ENCODE measurements at places on chromosomes 1 and 21.
A peak's percentile ranks its signal among the peaks of the same experiment; 100 is the strongest.

GRCh38 chr1:39462074-39462473 lies 29.4 kb upstream of the BMP8A start:
- DNase-seq, result no peak

DNA sequence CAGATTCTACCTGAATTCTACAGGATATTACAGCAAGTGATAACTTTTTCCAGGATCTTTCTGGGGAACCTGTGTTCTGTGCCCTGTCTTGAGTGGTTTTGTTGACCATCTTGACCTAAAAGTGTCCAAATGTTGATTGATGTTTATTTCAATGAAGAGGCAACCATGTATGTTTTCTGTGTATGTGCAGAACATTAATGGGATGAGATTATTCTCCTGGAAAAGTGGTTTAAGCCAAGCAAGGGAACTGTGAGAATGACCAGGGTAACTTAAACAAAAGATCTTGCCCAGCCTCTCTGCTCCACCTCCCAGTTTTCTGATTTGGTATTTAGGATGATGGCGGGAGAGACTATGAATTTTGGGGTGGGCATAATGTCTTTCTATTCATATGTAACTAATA lies 1.0 kb upstream of the SAMD13 start:
- no peak for DNase-seq

DNA sequence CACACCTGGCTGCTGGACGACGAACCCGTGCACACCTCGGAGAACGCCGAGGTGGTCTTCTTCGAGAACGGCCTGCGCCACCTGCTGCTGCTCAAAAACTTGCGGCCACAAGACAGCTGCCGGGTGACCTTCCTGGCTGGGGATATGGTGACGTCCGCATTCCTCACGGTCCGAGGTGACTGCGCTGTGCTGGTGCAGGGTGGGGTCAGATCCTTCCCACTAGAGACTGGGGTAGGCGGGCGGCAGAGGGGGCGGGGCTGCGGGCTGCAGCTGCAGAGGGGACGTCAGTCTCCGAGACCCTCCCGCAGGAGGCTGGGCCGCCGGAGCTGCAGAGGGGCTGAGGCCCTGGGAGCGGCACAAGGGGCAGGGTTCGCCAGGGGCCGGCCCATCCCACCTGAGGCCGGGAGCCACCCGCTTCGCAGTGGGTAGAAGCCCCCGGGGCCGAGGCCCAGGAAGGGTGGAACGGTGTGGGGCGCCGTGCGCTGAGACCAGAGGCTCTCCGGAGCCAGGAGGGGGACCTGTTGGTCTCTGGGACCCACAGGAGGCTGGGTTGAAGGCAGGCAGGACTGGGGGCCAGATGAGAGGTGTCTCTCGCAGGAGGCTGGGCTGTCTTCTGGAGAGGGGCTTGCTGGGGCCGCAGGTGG lies 90.6 kb downstream of the TRIM11 start:
- no peak for DNase-seq

DNA sequence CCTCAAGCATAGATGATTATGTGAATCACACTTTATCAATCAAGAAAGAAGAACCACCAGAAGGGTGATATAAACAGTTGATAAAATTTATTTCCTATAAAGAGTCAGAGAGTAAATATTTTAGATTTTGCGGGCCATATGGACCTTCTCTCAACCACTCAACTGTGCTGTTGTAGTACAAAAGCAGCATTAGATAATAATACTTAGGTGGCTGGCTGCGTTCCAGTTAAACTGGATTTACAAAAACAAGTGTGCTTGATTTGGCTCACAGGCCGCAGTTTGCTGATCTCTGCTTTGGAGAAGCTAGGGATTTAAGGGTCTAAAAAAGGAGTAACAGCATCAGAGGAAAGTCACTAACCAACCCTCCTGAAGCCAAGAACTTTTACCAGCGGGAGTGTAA lies 1406.0 kb downstream of the KCNT2 start:
- no peak for DNase-seq

DNA sequence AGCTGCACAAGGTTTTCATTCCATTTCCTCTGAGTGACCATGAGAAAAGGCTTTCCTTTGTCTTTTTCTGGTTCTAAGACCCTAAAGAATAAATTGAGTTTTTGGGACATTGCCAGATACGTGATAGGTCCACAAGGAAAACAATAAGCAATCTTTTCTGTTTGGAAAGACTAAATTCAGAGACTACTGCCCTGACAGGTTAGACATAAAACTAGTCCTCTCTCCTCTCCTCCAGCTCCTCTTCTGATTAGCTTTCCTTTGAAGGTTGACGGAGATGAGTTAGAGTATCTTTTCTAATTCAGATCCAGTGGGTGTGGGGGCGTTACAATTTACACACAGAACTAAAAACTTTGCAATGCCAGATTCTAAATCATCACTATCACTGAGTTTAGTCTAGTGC lies 57.8 kb upstream of the C1orf53 start:
- DNase-seq, result no peak

DNA sequence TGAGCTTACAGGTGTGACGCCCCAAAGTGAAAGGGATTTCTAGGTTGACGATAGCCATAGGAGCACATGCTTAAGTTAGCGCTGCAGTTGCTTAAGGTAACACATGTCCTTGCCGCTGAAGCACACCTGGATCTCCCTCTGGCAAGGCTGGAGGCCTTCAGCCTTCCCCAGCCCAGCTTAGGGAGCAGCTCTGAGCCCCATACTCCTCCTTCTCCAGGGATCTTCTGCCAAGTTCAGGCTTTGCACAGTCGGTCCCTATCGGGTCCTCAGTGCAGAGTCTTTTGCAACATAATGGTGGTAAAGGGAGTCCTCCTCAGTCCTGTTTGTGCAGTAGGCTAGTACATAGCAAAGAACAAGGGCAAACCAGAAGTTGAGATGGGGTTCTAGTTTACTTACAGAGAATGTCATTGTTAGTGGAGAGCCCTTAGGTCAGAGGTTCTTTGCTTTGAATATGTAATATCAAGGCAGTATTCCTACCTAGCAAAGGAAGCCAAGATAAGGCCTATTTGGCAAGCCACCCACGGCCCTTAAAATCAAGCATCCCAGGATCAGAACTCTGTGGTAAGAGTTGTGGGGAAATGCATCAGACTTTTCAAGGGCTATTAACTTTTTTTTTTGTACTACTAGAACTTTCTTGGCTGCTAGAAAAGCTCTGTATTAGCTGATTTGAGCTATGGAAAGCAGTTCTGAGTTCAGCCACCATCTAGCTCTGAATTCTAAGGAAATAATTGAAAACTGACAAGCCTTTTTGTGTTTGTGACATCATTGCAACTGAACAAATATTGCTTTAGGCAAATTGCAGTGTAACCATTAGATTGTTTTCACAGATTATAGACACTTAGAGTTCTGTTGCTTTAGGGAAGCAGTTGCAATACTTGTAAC lies 1.4 kb downstream of the EVA1C start:
- no peak for DNase-seq

DNA sequence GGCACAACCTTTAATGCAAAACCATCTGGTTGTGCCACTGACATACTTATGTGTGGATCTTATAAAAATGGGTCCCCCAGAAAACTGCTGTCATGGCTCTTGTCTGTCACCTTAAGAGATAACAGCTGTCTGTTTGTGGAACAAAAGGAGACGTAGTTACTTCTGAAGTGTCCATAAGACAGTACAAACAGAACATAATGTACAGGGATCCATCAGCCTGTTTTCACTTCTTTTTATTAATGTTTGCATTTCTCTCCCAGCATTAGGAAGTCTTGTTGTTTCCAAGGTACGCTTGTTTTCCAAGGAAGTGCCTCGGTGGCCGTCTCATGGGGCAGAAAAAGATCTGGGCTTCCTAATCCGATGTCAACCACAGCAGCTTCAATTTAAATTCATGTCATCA lies 11.2 kb upstream of the ST6GALNAC5 start:
- DNase-seq, result no peak

DNA sequence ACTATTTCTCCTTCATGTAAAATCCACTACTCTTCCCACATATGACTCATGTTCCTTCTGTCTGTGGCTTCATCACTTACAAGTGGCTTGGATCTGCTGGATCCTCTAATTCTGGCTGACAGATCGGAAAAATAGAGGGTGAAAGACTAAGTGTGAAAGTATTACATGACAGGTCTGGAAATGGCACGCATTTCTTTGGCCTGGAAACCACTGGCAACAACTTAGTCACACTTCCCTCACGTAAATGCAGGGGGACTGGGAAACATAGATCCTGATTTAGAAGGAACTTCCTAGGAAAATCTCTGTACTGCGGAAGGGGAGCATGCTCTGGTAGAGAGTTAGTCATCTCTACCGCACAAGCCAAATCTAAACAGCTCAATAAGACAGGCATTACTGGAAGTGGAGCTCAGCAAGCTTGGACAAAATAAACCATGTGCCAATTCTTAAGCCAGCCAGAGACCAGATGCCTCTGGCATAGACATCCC lies 305.4 kb upstream of the PTBP2 start:
- no peak for DNase-seq

GRCh38 chr1:27099587-27100334 lies 55.2 kb downstream of the SLC9A1 start:
- no peak for DNase-seq

DNA sequence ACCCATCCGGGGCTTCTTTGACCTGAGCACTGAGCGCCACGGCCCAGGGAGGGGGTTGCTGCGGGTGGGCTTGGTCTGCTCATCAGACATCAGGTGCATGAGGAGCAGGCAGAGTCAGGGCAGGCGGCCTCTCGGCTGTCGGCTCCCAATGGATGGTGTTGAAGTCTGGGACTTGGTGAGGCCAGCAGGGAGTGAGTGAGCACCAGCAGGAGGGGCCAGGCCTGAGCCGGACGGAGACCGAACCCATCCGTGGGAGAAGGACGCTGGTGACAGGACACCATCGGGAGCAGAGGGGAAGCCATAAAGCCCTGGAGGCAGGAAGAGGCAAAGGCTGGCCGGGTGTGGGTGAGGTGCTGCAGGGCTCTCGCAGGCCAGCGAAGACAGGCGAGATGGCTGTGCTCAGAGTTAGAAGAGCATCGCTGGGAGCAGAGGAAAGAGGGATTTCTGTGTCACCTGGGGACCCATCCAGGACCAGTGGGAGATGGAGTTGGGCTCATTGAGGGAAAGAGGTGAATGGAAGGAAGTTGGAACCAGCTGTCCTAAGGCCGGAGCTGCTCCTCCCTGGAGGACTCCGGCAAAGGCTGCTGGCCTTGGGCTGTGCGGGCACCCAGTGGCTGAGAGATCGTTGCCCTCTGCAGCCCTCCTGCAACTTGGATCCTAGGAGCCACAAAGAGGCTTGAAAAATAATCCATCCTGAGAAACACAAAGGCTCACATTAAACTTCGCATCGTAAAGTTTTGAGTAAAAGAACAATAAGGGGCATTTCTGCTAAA lies 49.9 kb downstream of the PDE9A start:
- no peak for DNase-seq

DNA sequence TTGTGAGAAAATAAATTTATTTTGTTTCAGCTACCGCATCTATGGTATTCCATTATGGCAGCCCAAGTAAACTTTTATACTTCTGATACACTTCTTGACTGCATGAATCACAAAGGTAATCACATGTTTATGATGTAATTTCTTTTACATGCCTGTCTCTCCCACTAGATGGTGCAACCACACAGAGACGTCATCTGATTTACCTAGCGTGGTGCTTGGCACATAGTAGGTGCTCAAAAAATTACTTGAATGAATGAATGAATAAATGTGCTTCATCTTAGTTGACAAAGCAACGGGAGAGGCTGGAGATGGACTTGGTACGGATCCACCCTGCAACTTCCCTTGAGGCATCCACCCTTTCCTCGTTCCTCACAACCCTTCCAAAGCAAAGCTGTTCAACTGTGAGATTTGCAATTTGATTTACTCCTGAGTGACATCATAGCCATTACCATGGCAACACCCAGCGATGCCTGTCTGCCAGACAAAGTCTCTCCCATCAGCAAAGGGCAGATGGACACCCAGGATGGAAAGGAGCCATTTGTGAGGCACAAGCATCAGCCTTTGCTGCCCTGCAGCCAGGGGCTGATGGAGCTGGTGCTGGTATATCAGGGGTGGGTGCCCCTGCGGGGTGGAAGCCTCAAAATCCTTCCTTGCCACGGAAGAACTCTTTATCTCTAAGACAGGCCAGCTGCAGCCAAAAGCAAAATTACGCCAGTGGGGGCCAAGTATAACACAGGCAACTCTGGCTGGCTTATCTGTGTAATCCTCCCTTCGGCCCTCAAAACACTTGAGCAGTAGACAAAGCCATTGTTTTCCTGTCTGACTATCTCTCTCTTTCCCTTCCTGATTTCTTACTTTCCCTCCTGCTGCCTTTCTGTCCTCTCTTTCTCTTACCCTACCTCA lies 18.9 kb upstream of the VWA5B1 start:
- DNase-seq, result no peak

DNA sequence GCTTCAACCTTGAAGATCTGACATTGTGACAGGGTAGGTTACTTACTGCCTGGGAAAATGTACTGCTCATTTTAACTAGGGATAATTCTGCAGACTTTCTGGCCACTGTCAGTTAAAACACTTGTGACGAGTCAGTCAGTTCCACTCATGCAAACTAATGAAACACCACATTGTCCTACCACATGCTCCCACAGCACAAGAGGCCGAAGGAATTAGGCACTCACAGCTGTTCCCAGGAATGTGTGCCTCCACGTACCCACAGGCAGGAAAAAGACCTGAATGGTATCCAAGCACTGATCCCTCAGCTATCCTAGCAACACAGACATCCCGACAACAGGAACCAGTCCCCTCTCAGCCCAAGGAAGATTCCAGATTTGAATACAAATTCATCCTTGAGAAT lies 12.3 kb downstream of the BCAR3 start:
- no peak for DNase-seq

GRCh38 chr1:19765623-19766022 lies 34.1 kb downstream of the TMCO4 start:
- peak; percentile 51 for DNase-seq

DNA sequence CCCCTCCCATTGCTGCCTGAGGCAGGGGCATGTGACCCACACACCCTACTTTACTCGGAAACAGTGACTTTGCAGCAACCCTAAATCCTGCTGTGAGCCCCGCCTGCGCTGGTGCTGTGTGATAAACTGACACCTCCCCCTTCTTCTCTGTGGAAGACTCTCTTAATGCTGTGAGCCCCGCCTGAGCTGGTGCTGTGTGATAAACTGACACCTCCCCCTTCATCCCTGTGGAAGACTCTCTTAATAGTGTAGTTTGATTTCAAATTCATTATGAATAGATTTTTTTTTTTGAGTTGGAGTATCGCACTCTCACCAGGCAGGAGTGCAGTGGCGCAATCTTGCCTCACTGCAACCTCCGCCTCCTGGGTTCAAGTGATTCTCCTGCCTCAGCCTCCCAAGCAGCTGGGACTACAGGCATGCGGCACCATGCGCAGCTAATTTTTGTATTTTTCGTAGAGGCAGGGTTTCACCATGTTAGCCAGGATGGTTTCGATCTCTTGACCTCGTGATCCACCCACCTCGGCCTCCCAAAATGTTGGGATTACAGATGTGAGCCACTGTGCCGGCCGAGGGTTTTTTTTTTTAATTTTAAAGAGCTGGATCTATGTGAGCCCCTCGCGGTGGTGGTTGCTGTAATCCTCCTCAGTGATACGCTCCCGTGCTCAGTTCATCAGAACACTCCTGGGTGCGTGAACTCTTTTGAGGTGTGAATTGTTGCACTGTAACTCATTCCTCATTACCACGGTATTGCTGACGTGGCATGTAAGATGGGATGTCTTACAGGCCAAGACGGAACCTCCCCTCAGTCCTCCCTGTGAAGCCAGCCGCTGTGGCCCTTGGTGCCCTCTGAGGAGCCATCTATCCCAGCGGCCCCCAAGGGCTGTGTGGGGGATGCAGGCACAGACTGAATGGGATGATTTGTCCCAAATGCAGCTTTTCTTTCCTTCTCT lies 60.3 kb downstream of the GALNT2 start:
- DNase-seq, result peak; percentile 34

- no peak for DNase-seq
These were observed 607.8 kb upstream of the ADGRL2 start for GRCh38 chr1:81192647-81193642.
